Left ventricle myocardium inferior (tissue), 1 donor: ENCODE measurements at places on chromosomes 2 and 18.

GRCh38 chr18:59180150-59180845 is 39.7 kb upstream of the GRP start:
- no peak for DNase-seq

- no peak for DNase-seq
Observed at GRCh38 chr18:21264651-21265050, 22.6 kb downstream of the GREB1L start.

GRCh38 chr2:237096911-237097310 is 11.2 kb downstream of the COPS8 start:
- no peak for DNase-seq

DNA sequence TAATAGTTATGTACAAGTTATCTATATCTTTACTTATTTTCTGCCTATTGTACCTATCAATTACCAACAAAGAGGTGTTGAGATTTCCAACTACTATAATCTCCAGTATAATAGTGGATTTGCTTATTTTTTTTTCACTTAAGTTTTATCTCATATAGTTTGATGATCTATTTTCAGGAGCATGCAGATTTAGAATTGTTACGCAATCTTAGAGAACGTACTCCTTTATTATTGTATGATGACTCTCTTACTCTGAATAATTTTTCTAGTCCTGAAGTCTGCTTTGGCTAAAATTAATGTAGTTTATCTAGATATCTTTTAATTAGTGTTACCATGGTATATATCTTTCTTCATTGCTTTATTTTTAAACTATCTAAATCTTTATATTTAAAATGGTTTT is 205.2 kb downstream of the SCG2 start:
- no peak for DNase-seq

DNA sequence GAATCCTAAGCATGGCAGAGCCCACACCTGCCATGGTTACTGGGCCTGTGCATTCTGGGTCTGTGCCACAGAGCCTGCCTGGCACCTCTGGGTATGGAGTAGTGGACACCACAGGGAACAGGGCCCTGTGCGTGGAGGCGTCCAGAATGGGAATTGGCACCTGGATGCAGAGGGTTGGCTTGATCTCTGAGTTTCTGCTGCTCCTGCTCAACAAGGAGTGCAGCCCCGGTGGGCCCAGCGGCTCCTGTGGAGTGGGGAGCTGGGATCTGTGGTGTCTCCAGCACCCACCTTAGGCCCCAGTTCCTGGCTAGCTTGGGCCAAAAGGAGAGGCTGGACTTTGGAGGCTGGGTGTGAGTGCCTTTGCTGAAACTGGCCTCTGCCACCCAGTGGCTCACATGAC is 7.9 kb upstream of the ANKRD62 start:
- no peak for DNase-seq

- no peak for DNase-seq
Observed at GRCh38 chr2:128347171-128347558, 28.5 kb upstream of the HS6ST1 start.

- DNase-seq = no peak
Observed at GRCh38 chr18:26821181-26821580, 44.3 kb downstream of the AQP4 start.

DNA sequence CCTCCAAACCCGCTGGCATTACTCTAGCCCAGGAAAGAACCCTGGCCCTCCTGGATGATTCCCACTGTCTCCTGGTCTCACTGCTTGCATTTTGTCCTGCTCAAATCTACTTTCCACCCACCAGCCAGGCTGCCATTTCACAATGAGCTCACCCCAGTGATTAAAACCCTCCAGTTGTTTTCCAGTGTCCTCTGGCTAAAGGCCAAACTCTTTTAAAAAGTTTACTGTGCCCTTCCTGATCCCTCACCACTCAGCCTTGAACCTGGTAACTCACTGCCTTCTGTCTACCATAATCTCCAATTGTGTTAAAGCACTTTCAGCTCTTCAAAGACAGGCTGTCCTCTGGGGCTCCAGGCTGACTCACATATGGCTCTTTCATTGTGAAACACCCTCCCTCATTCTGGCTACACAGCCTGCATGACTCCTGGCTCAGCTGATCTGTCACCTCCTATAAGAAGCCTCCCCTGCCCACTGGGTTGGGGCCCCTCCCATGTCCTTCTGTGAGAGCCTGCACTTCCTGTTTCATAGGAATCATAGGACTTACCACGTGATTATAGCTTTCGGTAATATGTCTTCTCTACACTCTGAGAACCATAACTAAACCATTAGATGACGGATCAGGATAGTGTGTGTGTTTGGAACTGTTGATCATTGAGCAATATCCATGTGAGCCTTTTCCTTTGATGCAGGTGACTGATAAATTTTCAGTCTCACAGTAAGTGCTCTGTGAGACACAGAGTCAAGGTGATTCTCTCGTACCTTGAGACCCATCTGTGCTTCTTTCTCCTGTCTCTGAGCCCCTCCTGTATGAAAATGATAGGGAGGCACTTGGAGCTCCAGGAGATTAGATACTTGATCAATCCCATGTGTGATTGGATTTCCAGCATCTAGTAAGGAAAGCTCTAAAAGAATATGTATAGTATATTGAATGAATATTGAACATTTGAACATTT is 590.8 kb upstream of the ID2 start:
- DNase-seq = peak; percentile 33

- no peak for DNase-seq
Observed at GRCh38 chr2:28577791-28578680, 82.2 kb downstream of the PLB1 start.

DNA sequence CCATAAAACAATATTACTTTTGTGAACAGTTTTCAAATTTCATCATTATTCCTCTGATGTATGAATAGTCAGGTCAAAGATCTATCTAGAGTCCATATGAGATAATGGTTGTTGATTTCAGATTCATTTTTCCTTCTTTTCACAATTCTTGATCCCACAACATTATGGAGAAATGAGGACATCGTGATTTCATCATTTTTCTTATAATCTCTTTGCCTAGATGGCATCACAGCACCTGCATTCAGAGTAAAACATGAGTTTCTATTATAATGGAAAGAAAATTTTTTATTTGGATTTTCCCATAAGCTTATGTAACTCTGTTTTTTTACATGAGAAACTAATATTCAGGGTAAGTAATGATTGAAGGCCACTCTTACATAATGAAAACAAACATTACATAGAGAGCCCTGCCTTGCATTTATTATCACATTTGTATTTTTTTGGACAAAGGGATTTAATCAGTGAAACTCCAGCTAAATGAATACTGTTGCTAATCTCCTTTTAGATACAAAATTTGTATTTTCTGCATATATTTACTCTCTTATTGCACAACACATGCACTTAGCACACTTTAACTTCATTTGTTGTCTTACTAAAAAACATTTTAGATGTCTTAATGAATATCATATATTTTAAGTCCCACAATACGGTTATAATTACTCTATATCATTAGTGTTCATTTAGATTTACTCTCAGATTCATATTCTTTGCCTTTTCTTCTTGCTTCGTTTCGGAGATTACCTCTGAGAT is 188.4 kb upstream of the KYNU start:
- DNase-seq = no peak

DNA sequence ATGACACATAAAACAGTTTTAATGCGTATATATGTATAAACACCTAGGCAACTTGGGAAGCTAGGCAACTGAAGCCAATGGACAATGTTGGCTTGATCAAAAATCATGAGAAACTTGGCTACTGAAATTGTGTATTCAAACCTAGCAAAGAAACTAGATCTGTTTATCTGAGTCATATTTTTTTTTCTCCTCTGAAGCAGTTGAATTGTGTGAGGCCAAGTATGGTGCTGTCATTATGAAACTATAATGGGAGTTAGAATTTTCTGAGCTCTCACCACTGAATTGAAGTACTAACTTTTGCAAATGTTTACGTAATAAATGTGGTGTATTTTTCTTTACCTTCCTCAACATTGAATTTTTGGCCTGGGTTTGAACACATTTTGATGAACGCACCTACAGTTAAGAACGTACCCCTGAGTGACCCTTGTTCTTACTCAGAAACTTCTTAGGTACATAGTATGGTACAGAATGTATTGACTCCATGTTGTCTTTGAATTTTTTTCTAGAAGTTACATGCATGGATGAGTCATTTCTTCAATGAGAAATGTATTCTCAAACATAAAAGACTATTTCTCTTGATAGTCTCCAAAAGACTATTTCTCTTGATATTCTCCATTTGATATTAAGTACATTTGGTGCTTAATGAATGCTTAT is 23.8 kb downstream of the CD28 start:
- DNase-seq = no peak

DNA sequence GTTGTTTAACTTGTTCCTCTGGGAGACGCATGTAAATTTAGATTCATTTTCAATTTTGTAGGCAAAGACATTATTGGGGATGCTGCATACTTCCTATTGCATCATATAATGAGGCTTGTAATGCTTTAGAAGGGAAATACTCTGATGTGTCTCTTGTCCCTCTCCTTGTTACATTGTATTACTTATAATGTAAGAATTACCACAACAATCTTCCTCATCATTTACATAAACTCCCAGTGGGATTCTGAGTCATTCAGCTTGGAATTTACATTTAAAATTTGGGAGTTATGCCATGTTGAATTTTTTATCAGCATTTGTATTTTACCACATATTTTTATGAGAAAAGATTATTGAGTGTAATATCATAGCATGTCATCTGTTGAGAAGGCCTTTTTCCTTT is 963.4 kb upstream of the NRXN1 start:
- DNase-seq = no peak

GRCh38 chr18:70132999-70133398 is 72.5 kb downstream of the RTTN start:
- DNase-seq = no peak

- DNase-seq = no peak
Observed at GRCh38 chr2:105822186-105822585, 77.5 kb downstream of the NCK2 start.

DNA sequence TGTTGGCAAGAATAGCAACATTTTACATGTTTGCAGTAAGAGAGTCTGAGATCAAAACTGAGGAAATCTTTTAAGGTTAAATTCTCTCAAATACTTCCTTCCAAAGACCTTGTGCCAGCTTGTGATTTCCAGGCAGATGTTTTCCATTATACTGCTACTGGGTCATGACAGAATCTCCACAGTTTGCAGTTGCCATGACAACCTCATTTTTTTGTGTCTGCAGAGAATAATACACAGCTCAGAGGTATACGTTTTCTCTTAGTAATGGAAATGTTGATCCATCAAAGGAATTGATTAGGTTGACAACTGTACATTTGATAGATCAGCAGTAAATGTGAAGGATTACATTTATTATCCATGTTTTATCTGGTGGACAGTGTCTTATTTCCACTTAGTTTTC is 29.1 kb upstream of the CSRNP3 start:
- no peak for DNase-seq

- DNase-seq = no peak
Observed at GRCh38 chr2:106332054-106332453, 136.2 kb downstream of the RGPD3 start.

DNA sequence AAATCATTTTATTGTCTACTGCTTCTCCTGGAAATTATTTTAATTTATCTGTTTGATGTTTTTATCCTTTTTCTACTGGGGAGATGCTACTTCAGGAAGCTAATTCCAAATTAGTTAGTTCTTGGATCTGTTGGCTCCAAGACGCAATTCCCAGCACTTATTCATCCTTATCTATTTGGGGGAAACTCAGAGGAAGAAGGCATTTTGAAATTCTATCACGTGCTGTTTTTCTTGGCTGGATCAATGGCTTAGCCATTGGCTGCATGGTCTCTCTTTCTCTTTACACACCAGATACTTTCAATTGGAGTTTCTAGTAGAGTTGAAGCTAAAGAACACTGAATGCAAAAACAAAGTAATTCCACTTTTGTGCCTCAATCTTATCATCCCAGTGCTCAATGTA is 98.3 kb downstream of the RAPGEF4 start:
- no peak for DNase-seq

DNA sequence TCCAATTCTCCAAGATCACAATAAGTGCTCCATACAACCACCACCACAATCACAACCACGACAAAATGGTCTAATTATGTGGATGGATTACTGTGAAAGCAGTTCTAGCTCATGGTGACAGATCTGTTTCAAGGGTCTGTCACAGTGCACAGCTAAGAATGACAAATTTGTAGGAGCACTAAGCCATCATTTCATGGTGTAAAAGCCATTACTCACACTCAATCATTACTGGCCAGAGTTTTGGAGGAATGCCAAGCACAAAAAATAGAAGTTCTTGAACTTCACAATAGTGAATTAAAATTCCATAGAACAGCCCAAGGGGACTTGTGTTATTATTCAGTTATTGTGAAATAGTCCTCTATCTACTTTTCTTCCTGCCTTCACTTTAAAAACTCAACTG is 2.3 kb downstream of the CPS1 start:
- DNase-seq = no peak

GRCh38 chr18:78521136-78521535 is 458.5 kb upstream of the SALL3 start:
- no peak for DNase-seq

DNA sequence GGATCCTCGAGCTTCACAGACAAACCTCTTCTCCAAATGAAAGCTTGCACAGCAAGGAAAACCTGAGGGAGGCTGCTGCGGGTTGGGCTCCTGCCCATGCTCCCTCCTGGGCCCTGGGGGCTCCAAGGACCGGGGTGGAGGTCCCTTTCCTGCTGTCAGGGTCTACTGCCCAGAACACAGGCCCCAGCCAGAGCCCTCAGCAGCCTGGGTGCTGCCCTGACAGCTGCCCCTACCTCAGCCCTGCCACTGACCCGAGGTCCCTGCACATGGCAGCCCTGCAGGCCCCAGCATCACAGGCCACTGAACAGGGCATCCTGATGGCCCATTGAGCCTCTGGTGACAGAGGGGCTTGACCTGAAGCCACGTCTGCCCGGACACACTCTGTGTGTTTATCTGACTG is 41.0 kb downstream of the CROCC2 start:
- DNase-seq = peak; percentile 8

GRCh38 chr2:108943751-108944150 is 45.3 kb downstream of the EDAR start:
- DNase-seq = no peak

- DNase-seq = no peak
Observed at GRCh38 chr2:216735086-216735485, 39.7 kb upstream of the IGFBP5 start.

DNA sequence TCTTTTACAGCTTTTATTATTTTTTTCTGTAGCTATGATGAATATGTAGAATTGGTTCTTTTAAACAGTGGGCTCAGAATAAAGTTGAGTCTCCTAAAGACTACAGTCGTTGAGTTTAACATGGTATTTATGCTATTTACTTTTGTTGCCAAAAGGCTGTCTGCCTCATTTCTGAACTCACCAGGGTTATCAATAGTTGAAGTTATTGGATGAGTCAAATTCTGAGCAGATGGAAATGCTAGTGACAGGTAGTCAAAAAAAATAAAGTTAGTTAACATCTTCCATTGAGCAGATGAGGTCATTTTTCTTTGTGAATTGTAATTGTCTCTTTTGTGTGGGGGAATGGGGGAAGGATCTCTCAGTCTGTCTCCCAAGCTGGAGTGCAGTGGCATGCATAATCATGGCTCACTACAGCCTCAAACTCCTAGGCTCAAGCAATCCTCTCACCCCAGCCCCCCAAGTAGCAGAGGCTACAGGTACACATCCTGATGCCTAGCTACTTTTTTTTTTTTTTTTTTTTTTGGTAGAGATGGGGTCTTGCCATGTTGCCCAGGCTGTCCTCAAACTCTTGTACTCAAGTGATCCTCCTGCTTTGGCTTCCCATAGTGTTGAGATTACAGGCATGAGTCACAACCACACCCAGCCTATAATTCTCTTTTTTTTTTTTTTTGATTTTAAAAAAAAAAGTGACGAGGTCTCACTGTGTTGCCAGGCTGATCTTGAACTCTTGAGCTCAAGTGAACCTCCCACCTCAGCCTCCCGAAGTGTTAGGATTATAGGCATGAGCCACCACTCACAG is 8.9 kb downstream of the PAPOLG start:
- DNase-seq = no peak

- no peak for DNase-seq
Observed at GRCh38 chr2:110678457-110679336, 834 bp upstream of the BUB1 start.
